Right ventricle myocardium inferior (tissue), 1 donor: ENCODE measurements at places on chromosomes 12 and 14. TPM values are rescaled to one million over a fixed set of nuclear protein-coding genes. Genes with fewer than 3 reads are reported as not detected.

Gene PCED1B
- total RNA-seq, result 0.89 TPM

Gene KSR2
- total RNA-seq, result not detected

Gene LEMD3
- total RNA-seq, result 12.9 TPM

Gene KRT75
- total RNA-seq, result not detected

Gene MARCHF9
- 14.5 TPM for total RNA-seq

Gene CAPS2
- total RNA-seq, result 11.4 TPM

Gene C12orf54
- not detected for total RNA-seq

DNA sequence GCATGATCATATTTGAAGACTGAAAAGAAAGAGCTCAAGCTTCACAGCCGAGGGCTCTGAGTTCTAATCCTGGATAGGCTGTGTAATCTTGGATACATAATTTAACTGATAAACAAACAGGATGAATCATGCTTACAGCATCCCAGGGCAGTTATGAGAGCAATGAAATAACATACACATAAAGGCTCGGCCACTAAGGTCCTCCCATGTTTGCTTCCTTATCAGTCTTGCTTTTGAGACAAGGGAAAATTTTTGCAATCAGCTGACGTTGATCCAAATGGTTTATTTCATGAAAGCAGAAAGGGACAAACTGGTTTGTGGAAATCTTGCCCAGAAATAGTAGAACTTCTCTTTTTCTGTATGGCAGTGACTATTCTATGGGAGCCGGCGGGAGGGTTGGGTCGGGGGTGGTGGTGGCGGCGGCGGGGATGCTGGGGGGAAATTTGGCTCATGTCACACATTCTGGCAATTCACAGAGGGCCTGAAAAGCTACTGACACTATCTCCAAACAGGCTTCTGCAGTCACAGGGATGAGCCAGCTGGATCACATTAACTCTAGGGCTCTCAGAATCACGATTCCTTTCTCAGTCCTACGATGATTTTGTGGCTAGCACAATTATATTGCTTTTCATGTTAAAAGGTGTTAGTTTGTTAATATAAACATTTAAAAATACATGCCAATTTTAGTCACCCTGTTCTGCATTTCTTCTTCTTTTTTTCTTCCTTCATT is 124.5 kb downstream of the SLC8A3 start:
- DNase-seq, result no peak

DNA sequence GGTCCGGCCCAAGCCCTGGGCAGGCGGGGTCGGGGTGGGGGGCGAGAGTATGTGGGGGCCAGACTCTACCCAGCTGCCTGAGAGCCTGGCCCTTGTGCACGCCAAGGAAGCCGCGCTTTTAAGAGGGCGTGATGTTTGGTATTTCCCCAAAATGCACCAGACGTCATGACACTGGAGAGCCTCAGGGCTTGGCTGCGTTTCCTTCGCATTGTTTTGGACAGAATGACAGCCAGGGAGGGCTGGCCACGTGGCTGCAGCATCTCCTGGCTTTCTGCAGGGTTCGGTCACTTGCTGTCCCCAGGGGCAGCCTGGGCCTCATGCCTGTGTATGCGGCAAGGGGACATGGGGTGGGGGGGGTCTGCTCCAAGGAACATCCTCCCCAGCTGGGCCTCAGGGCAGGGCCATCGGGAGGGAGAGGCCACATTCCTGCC is 16.1 kb upstream of the NUDT14 start:
- no peak for DNase-seq

GRCh38 chr12:71492604-71493003 is 53.0 kb downstream of the LGR5 start:
- no peak for DNase-seq

DNA sequence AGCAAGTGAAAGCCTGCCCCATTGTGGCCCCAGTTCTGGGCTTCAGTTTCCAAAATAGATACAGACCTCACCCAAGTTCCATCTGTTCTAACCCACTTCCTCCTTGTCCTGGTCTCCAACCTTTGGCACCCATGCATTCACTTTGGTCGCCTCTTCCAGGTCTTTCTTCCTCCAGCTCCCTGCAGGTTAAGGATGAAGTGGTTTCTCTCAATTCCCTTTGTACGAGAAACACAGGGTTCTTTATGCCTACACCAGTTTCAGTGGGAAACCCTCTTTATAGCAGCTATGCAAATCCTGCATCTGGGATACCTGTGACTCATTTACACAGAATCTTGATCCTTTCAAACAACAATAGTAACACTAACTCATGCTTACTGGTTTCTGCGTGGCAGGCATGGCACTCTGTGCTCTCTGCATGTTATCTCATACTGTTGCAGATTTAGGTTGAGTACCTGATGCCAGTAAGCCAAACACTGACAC is 110.6 kb upstream of the AMIGO2 start:
- no peak for DNase-seq

DNA sequence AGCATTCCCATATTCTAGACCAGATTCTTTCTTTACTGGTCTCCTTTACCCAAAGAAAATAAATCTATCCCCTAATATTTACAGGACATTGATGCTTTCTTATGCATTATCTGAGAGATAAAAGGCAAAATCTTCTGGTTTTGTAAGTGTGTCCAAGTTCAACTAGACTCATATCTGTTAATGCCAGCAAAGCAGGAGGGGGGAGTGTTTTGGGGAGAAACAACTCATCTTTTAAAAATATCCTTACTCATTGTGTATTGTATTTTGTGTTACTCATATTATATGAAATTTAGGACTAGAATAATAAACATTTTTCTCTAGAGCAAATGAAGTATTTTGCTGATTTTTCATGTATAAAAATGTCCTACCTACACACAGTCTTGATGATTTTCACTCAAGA is 54.8 kb downstream of the SAMD4A start:
- DNase-seq, result no peak

DNA sequence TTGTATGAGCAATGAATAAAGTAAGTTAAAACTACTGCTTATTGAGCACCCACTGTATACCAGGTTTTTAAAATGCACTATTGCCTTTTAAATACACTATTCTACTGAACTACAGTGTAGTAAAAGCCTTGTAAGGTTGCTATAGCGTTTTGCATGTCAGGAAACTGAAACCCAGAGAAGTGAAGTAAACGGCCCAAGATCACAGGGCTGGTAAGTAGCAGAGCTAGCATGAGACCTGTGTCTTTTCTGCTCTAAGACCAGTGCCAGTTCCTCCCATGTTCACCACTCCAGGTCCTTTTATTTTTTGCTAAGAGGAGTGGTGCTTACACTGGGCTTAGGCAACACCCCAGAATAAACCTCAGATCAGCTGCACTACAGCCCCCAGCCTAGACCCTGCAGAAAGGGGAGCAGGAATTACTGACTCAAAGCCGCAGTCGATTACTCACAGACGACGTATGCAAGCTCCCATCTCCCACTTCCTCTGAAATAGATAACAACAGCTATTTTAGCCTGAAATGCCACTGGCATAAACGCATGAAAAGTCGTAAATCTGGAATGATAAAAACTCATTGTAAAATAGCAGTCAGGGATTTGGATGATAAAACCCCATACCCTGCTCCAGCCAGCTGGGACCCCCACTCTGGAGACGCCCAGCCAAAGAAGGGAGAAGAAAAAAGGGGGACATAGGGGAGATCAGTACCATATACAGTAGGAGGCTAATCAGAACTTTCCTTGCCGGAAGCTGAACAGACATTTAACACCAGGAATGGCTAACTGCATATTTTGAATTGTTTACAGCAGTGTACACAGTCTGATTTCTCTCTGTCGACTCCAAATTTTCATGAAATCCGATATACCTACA is 108.3 kb downstream of the NUAK1 start:
- DNase-seq, result no peak

- no peak for DNase-seq
These were observed 374.3 kb downstream of the C12orf75 start for GRCh38 chr12:105704787-105705186.

GRCh38 chr14:28767030-28767852 is 654 bp downstream of the FOXG1 start:
- no peak for DNase-seq

GRCh38 chr14:22400655-22401259 is 188.3 kb downstream of the DAD1 start:
- DNase-seq, result no peak

DNA sequence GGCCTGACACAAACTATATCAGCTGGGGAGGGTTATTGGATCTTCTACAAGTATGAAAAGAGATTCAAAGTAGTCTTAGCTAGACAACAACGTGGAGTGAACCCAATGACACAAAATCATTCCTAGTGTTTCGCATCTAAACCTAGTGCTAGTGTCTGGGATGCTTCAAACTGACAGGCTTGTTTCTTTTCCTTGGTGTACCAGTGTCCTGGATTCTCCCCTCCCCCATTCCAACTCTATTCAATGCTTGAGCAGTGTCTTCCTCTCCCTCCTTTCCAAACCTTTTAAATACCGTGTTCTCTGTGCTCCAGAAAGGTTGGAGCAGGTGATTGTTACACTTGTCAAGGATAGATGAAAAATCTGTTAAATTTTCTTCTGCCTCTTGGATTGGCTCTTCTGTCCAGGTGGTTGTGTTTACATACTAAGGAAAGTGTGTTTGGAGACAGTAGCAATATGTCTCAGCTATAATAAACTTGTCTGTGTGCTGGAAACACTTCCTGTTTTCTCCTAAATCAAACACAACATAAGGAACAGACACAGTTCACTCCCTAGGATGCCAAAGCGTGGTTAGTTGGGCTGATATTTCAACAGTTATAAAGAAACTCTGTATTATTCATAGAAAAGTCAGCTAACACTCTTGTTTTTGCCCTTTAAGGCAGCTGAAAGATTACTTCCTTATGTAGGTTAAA is 14.4 kb upstream of the GUCY2C start:
- no peak for DNase-seq

DNA sequence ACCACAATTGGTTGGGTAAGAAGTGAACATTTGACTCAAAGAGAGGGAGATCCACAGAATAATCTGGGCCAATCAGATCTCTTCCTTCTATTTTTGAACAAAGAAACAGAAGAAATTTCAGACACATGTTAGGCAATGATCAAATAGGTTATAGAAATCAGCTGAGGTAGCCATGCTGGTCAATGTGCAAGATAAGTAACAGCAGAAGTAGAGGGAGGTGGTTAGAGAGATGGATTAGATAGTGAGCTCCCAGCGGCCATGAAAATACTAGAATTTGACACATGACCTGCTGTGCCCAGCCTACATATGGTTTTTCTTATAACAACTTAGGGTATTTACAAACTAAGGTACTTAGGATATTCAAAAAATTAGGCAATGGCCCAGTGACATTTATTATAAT is 230.9 kb upstream of the ARID2 start:
- DNase-seq, result no peak

GRCh38 chr14:77805706-77806105 is 5.8 kb downstream of the ADCK1 start:
- DNase-seq, result no peak

DNA sequence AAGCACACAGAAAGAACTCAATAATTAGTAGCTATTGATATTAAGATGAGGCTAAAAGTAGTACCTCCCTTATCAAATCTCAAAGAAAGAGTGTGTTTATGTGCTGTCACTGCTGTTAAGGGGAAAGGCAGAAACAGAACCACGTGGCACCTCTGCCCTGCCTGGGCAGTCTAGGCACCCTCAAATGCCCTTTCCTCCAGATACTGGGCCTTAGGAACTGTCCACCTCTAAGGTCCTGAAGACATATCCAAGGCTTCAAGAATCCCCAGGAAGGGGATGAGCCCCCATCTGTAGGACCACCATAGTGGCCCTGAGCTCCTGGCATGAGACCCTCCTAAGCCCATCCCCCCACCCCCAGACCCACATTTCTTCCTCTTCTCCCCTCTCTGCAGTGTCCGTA is 29.1 kb downstream of the NGB start:
- DNase-seq, result no peak

DNA sequence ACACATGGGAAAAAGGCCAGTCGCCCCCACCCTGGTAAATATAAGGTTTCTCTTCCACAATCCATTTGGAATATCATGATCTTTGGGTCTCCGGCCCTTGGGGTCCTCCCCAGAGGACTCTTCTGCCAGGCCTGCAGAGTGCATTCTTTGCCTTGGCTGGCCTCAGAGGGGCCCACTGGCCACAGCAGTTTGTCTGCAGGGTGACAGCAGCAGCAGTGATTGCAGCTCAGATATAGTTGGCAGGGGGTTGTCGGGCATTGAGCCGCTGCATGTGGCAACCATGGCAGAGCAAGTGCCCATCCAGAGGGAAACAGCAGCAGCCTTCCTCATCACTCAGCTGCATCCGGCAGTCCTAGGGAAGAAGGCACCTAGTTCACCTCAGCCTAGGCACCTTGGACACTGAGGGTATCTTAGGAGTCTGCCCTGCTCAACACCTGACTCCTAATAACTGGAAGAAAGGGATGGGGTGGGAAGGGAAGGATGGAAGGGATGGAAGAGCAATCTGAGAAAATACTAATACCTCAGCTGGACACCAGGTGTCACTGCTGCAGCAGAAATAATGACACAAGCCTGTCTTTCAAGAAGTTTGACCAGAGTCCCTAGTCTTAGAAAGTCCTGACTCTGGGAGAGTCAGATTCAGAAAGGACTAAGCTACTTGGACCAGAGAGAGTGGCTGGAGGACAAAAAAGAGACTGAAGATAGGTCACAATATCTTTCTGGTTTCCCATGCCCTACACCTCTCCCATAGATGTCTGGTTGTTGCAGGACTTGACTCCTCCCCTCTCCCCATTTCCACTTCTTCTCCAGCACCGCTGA is 8.9 kb downstream of the AJUBA start:
- no peak for DNase-seq

DNA sequence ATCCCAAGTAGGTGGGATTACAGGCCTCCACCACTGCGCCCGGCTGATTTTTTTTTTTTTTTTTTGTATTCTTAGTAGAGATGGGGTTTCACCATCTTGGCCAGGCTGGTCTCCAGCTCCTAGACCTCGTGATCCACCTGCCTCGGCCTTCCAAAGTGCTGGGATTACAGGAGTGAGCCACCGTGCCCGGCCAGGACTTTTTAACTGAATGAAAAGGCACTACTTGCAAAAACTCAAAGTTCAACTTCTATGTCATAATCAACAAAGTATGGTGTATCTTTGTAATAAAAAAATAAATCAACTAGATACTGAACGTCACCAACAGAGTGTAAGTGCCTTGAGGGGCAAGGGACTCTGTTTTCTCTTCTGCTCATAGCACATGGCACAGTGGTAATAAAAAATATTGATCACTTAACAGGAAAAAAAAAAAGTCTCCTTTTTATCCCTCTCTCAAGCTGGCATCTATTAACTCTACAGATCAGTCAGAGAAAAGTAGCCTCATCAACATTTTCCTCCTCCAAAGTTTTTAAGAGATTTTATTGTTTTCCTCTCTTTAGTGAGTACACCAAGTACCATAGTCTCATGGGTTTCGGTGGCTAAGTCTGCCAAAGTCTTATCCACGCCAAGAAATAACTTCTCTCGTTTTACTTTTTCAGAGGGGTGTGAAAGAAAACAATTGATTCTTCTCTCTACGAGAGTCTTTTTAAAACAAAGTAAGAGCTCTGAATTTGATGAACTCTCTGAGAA is 10.6 kb upstream of the FOXN3 start:
- DNase-seq, result no peak

GRCh38 chr12:38152816-38153736 is 163.5 kb upstream of the ALG10B start:
- DNase-seq, result no peak

DNA sequence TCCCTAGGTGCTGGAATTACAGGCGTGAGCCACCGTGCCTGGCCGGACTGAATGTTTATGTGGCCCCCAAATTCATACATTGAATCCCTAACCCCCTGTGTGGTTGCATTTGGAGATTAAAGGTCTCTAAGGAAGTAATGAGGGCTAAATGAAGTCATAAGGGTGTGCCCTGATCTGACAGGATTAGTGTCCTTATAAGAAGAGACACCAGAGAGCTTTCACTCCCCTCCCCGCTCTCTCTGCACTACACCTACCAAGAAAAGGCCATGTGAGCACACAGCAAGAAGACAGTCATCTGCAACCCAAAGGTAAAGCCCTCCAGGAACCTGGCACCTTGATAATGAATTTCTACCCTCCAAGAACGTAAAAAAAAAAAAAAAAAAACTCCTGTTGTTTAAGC is 212.1 kb upstream of the CAND1 start:
- no peak for DNase-seq
